ENCODE measurements at places on chromosomes 1 and 21. TPM values are rescaled to one million over a fixed set of nuclear protein-coding genes. Genes with fewer than 3 reads are reported as not detected.

GRCh38 chr1:215104283-215104682 lies 21.7 kb downstream of the KCNK2 start:
- DNase-seq: no peak

DNA sequence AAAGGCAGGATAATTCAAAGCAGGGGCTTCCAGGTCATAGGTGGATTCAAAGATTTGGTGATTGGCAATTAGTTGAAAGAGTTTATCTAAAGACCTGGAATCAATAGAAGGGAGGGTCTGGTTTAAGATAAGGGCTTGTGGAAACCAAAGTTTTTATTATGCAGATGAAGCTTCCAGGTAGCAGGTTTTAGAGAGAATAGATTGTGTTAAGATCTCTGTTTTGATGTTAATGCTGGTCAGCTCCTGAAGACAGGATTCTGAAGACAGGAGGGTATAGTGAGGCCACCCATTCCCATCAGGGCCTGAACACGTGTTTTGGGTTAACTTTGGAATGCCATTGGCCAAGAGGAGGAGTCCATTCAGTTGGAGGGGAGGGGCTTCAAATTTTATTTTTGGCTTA lies 6.1 kb upstream of the PTBP2 start:
- DNase-seq: no peak

ANGPTL7 gene
- total RNA-seq: 1.0 TPM

- DNase-seq: no peak
Measured at GRCh38 chr1:45365051-45365450, 24.8 kb upstream of the MUTYH start.

DNA sequence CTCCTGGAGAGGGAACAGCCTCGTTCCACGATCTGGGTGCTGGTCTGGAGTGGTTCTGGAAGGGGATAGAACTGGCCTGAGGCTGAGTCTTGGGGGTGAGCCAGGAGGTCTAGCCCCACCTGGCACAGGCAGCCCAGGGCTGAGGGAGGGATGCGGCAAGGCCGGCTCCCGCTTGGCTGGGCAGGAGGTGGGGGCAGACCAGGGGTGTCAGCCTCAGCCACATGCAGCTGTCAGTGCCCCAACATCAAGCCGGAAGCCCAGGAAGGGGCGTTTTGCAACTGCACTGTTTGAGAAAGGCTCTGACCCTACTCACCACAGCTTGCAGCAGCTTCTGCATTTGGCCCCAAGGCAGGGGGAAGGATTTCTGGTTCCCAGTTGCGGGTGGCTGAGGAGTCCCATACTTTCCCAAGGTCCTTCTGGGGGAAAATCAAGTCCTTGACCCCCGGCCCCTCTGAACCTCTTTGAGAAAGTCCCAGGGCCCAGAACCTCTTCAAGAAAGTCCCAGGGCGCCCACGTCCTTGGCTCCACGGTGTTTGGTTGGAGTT lies 2.0 kb downstream of the EFHD2 start:
- peak; percentile 69 for DNase-seq

DNA sequence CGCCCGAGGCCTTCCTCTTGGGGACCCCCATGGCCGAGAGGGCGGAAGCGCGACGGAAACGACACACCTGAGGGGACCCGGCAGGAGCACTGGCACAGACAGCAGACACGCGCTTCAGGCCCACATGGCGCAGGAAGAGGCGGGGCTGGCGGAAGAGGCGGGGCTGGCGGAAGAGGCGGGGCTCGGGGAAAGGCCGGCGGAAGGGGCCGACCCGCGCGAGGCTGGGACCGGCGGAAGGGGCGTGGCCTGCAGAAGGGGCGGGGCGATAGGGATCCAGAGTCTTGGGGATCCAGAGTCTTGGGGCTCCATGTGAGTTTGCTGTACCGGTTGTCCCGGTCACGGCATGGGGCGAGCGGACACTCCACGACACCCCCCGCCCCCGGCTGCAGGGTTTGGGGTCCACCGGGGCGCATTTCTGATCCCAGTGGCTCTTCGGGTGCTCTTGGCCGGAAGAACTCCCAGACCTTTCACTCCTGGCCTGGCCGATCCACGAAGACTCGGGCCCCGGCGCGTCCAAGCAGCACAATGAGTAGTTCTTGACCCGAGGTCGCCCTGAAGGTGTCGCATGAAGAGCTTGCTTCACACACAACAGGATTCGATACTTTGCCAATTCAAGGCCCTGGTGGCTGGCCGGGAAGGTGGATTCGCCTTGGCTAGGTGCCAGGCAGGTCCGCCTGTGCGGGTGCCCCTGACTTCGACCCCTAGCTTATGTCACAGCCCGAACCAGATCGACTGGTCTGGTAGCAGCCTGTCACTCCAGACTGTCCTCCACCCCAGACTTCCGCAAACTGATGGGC lies at the start of gene URB1:
TSS of gene URB1 (minus strand) at position 133 of the 797 bp plus-strand sequence. CDS start at position 31, 102 bp downstream.
- DNase-seq: peak; percentile 96

- DNase-seq: no peak
Measured at GRCh38 chr1:89929467-89930063, 65.3 kb upstream of the ZNF326 start.

- DNase-seq: no peak
Measured at GRCh38 chr21:46061518-46061917, 36.4 kb upstream of the COL6A2 start.

DNA sequence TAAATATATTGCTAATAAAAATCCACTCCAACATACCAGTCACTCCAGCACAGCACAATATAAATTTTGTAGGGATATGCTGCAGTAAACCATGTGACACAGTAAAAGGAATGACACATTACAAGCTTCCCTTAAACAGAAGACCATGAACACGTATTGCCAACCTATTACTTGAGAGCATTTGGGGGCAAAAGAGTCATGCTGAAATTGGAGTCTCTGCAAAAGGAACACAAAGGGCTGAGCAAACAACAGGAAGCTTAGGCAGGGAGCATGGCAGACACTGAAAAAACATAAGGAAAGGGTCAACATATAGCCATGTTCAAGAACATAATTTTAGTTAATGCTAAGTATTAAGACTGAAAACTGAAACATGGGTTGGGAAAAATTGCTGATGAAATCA lies 214.5 kb downstream of the SMYD3 start:
- no peak for DNase-seq

GRCh38 chr1:196544617-196545016 lies 63.6 kb downstream of the KCNT2 start:
- DNase-seq: no peak

All from left ventricle myocardium superior (tissue), 1 donor.